GM04503 (cell line): ENCODE measurements at places on chromosomes 7 and 10.

DNA sequence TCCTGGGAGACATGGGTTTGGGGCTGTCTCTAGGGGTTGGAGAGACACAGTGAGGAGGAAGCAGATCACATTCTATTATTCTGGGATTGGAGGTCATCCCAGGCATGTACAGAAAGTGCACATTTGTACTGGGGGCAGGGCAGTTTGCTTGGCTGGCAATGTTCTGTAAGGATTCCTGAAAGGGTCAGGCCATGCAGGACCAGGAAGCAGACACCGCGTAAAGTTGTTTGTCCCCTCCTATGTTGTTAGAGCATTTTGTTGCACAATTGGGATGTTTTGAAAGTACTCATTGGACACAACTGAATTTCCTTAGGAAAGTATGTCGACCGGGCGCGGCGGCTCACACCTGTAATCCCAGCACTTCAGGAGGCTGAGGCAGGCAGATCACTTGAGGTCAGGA lies 12.5 kb downstream of the LYZL2 start:
- no peak for DNase-seq

DNA sequence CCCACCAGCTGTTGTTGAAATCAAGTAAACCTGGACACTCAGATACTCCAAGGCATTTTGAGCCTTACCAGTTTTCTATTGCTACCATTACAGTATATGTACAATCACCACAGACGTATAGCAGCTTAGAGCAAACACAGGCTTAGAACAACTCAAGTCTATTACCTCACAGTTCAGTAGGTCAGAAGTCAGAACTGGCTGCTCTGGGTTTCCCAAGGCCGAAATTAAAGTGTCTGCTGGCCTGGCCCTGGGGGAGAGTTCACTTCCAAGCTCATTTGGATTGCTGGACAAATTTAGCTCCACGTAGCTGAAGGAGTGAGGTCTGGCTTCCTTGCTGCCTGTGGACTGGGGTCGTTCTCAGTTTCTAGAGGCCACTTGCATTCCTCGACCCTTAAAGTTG lies 260.1 kb upstream of the LRRN3 start:
- no peak for DNase-seq

DNA sequence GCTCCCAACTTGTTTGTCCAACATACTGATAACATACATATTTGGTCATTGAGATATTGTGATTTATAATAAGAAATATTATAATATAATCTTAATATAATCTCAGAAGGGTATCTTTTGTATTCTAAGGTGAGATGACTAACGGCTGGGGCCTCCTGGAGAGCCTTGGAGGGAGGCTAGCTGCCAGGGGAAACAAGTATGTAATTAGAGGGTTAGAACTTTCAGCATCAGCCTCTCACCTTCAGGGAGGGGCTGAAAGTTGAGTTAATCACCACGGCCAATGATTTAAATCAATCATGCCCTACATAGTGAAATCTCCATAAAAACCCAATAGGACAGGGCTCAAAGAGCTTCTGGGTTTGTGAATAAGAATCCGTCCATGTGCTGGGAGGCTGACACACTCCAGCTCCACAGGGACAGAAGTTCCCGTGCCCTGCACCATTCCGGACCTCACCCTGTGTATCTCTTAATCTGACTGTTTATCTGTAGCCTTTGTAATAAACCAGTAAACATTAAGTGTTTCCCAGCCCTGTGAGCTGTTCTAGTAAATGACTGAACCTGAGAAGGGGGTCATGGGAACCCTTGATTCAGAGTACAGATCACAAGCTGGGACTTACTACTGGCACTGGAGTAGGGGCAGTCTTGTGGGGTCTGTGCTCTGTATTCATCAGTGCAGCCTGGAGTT lies 86.3 kb upstream of the STEAP1B start:
- no peak for DNase-seq

DNA sequence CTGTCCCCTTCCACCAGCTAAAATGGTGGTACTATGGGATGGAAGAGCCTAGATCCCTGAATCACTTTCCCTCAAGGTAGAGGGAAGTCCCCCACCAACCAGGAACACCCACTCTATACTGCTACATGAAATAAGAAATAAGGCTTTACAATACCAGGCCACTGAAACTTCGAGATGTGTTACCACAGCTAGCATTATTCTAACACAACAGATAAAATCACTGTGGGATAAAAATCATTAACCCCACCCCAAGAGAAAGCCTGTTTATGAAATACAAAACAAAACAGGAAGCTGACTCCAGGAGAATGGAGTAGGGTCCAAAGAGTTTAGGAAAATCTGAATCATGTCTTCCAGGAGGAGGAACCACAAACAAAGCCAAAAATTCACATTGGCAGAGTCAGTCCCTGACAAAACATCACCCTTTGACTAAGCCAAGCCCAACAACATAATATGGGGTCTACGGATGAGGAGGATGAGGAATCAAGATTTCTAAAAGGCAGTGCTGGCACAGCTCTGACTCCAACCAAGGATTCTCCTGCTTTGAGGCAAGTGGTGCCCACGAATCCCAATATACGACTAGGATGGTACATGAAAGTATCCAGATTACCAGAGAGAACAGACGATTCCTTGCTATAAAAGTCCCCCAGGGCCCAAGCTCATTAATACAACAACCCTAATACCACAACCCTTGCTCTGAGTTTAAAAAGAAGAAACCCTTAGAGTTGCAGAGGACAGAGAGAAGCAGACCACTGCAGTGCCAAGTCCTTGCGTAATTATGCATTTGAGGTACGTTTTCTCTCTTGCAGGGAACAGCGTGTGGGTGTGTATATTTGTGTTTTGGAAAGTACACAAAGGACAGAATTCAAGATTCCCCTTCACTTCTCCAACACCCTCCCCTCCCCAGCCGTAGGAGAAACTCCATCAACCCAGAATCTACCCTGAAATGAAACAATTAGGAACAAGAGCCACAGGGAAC lies 23.7 kb downstream of the XPNPEP1 start:
- DNase-seq, result no peak

- DNase-seq, result no peak
Measured at GRCh38 chr7:16559497-16560179, 33.0 kb downstream of the LRRC72 start.
